ENCODE measurements at places on chromosomes 7 and 10.

DNA sequence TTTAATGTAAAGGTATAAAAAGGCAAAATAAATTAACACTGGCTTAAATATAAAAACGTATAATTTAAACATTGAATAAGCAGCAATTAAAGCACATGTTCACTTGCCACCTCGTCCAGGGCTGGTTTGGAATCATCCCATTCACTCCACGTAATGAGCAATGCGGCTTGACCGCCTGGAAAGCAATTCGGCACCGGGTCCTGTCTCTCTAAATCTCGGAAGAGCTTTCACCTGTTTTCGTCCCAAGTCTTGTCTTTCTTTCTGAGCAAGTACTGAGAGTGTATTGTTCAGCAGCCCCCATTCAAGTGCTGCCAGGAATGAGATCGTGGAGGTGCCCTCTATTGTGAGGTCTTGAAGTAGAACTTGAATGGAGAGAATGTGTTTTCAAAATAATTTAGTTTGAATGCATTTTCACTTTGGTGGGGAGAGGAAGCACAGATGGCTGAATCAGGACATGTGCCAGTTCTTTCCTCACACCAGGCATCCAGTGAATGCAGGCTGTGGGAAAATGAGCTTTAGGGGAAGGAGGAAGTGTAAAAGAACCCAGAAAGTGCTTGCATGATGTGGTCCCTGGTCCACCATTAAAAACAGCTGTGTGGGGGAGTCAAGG is 515.2 kb downstream of the REEP3 start:
- DNase-seq = no peak

DNA sequence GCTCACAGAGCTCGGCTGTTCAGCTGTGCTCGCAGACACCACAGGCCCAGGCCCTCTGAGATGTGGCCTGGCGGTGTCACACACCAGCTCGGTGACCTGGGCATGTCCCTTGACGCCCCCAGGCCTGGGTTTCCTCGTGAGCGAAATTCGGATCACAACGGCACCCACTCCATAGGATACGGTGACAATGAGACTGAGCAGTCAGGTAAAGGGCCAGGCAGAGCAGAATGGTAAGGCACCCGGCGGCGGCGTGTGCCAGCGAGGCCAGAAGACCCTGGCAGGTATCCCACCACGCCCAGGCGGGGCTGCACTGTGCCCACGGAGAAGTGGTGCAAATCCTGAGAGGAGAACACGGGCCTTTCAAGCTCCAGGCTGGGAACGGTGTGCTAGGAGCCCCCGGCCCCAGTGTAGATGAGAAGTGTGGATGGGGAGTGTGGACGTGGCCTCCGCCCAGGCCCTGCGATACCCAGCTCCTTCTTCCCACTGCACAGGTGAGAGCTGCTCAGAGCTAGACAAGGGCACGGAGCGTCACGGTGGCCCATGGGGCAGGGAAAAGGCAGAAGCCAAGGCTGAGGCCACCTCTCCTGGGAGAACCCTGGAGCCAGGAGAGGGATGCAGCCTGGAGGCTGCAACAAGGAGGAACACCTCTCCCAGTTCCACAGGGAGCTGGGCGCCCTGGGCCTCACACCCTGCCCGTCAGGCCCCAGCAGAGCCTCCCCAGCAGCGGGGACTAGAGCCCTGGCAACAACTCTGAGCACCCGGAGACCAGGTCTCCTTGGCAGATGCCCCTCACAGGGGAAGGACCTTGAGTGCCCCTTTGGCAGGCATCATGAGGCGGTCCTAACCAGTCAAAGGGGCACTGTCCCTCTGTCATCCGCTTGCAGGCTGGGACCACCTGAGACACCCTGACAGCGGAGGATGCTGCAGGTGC is 219.1 kb downstream of the MAD1L1 start:
- DNase-seq = no peak

DNA sequence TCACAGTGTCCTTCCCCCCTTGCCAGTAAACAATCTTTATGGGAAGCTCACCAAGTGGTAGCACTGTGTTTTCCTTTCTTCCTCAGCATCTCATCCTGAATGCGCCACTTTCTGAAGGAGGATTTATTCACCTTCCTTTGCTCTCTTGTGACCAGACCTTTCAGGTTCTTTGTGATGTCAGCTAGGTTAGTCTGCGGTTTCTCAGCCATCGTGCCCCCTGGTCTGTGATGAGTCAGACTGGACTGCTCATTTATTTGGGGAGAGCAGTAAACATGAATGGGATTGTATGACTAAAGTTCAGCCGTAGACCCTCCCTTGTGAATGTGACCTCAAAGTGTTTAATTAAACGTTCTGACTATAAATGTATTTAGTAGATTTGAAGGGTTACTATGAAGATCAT is 235.1 kb upstream of the CELF2 start:
- no peak for DNase-seq

GRCh38 chr7:4759211-4759610 is 16.2 kb upstream of the AP5Z1 start:
- DNase-seq = no peak

GRCh38 chr7:159198016-159198724 is 53.5 kb upstream of the VIPR2 start:
- no peak for DNase-seq

DNA sequence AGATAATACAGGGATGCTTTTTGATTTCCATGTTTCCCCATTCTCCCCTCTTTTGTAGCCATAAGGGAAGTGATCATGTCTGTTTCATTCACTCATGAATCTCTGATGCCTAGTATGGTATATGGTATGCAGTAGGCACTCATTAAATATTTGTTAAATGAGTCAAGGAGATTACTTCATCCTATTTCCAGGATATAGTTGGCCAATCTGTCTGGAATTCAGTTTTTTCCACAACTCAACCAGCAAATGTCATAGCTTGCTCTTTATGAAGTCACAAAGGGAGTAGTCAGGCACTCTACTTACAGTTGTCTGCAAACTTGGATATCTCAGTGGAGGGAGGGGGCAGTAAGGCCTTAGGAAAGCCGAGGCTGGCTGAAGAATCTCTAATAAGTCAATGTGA is 853.6 kb downstream of the LRMDA start:
- DNase-seq = no peak

DNA sequence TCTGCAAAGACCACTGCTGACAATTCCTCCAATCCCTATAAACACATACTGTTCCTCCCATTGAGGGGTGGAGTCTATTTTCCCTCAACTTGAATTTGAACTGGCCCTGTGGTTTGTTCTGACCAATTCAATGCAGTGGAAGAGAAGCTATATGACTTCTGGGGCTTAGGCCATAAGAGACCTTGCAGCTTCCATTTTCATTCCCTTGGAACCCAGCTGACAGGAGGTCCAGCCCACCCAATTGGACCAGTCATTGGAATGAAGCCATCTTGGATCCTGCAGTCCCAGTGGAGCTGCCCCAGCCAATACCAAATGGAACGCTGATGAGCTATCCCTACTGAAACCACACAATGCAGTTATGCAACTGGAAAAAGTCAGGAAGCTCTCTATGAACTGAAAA is 8.9 kb upstream of the TMED4 start:
- DNase-seq = no peak

DNA sequence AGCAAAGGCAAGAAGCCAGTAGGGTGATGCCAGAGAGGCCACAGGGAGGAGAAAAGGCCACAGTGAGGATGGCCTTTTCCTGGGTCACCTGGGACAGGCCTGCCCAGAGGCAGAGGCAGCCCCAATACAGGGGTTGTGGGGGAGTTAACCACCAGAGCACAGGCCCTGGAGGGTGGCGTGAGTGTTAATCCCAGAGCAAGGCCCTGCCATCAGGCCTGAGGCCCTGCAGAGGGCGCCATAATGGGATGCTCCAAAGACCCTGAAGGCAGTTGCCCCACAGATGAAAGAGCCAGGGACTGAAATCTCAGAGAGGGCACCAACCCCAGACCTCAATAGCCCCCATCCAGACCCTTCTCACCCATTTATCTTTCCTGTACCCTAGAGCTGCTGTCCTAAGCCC is 23.9 kb downstream of the SLC13A4 start:
- no peak for DNase-seq

- DNase-seq = no peak
These were observed 38.2 kb downstream of the FKBP6 start for GRCh38 chr7:73366127-73366526.

DNA sequence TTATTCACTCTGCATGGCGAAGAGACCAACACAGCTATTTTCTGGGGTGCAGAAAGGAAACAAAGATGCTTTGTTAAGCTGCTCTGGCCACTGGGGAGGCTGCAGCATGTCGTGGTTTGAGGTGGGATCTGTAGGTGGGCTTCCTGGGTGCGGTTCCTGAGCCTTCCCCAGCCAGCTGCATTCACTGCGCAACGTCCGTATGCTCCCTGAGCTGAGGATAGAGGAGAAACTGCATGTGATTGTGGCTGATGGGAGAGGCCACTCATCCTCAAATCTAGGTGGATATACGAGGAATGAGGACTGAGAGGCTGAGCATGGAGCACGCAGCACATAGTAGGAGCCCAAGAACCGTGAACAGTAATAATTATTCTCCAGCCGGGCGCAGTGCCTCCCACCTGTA is 9.9 kb upstream of the DNAAF5 start:
- DNase-seq = no peak

- DNase-seq = no peak
These were observed 26.6 kb downstream of the COL13A1 start for GRCh38 chr10:69828144-69828870.

GRCh38 chr10:74799721-74800221 is 26.6 kb upstream of the KAT6B start:
- DNase-seq = no peak

DNA sequence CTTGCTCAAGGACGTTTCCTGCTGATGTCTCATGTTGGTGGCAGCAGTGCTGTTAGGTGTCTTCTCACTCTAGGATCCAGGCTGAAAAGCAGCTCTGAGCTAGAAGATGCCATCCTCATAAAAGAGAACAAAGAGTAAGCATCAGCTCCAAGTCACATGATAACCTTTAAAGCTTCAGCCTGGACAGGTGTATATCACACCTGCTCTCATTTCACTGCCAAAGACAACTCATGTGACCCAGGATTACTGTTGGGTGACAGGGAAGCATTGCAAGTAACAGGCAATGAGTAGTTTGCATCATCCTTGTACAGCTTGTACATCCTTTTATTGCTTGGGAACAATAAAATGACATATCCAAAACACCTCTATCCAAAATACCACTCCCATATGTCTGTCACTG is 423.4 kb upstream of the DPP6 start:
- DNase-seq = no peak

GRCh38 chr7:114885836-114886235 is 36.1 kb upstream of the MDFIC start:
- no peak for DNase-seq

GRCh38 chr7:98149116-98149692 is 42.5 kb downstream of the LMTK2 start:
- DNase-seq = no peak

DNA sequence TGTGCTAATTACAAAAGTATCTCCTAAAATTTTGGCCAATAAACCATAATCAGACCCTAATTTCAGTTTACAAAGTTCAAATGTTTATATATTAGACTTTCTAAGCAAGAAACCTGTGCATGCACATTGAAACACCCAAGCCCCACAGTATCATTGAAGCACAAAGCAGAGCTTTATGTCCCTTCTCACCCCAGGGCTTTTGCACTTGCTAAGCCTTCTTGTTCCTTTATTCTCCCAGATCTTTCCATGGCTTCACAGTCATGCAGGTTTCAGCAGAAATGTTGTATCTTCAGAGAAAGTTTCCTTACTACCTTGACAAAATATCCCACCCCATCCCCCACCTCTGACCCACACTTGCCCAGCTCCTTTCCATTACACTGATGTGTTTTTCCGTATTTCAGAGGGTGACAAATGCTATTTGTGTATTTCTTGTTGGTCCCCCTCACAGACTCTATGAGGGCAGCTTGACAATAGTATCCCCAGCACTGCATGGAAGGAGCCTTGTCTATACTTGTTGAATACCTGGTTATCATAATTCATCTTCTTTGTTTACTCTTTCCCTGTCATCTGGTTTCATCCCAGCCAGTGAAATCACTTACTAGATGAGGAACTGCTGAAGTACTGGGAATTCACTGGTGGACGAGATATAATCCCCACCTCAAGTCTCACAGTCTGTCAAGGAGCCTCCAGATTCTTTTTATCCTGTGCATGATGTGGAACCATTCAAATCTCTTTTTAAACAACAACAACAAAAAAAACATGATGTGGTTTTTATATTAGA is 24.0 kb upstream of the PCGF5 start:
- DNase-seq = no peak

- no peak for DNase-seq
These were observed 124.5 kb downstream of the CXCL12 start for GRCh38 chr10:44260286-44260928.

Measured in T-helper 9 cell (primary cell).